ENCODE measurements at places on chromosomes 5 and 9. TPM values are rescaled to one million over a fixed set of nuclear protein-coding genes. Genes with fewer than 3 reads are reported as not detected.

Gene PRUNE2
- 16.4 TPM for polyA plus RNA-seq

Gene GCNT4
- polyA plus RNA-seq, result 18.3 TPM

Gene ARAP3
- polyA plus RNA-seq, result 21.3 TPM

Gene RAB14
- polyA plus RNA-seq, result 109 TPM

Gene RPP25L
- polyA plus RNA-seq, result 22.5 TPM

Gene OR1Q1
- not detected for polyA plus RNA-seq

Gene CKMT2
- 10.3 TPM for polyA plus RNA-seq

Gene CTXN3
- not detected for polyA plus RNA-seq

Gene CCIN
- 0.42 TPM for polyA plus RNA-seq

Gene IFNA2
- not detected for polyA plus RNA-seq

Gene GBA2
- 138 TPM for polyA plus RNA-seq

Gene MED7
- polyA plus RNA-seq, result 24.3 TPM

Gene CDC20B
- 0.62 TPM for polyA plus RNA-seq

Gene GGTA1
- polyA plus RNA-seq, result 5.2 TPM

Gene RANBP3L
- 8.0 TPM for polyA plus RNA-seq

Gene FBP2
- polyA plus RNA-seq, result 0.10 TPM

Gene CARD6
- 3.1 TPM for polyA plus RNA-seq

Gene PBX3
- polyA plus RNA-seq, result 34.0 TPM

Gene BNIP1
- polyA plus RNA-seq, result 14.2 TPM

Measured in left kidney (tissue), 8 donors.